ENCODE measurements at places on chromosomes 1 and 21.
A peak's percentile ranks its signal among the peaks of the same experiment; 100 is the strongest.

GRCh38 chr1:236450779-236451178 lies 56.7 kb downstream of the EDARADD start:
- DNase-seq, result no peak

DNA sequence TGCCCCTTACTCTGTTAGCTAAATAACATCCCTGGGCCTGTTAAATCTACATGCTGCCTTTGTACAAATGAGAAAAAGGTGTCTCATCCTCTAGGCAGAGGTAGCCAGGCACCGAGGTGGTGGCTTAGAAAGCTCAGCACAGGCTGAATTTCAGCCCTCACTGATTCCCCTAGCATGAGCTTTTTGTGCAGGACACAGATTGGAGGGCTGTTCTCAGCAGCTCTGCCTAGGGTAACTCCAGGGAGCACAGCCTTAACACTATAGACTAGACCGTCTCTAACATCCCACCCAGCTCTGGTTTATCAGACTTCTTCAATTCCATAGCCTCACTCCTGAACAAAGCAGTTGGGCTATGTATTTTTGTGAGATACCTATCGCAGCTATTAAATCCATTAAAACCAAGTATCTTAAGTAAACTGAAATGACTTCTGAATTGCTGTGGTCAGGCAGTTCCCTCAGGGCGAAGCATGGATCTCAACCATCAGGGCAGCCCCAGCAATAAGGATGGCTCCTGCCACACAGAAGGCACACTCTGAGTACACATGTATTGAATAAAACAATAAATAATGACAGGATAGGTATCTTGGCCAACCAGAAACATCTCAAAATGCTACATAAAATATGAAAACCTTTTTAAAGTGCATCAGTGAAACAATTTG lies 14.8 kb downstream of the S100A6 start:
- DNase-seq, result no peak

DNA sequence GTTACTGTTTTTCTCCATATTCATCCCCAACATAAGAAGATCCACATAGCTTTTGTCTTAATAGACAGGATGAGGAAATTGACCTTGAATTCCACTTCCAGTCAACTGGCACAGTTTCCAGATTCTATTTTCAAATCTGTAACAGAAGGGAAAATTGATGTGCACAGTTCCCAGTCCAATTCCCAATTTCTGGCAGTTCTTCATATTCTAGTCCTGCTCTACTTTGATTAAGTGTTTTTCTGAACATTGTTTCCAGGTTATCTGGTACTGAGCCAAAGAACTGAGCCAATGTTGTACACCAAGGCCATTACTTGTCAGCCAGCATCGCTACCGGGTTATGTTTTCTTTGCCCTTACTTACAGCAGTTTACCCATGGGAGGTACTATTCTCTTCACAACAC lies 1755.4 kb downstream of the PLA2G4A start:
- no peak for DNase-seq

- no peak for DNase-seq
These were observed 2.3 kb downstream of the TRIM46 start for GRCh38 chr1:155175927-155176371.

GRCh38 chr1:3134381-3135072 lies 65.5 kb downstream of the PRDM16 start:
- DNase-seq, result no peak

DNA sequence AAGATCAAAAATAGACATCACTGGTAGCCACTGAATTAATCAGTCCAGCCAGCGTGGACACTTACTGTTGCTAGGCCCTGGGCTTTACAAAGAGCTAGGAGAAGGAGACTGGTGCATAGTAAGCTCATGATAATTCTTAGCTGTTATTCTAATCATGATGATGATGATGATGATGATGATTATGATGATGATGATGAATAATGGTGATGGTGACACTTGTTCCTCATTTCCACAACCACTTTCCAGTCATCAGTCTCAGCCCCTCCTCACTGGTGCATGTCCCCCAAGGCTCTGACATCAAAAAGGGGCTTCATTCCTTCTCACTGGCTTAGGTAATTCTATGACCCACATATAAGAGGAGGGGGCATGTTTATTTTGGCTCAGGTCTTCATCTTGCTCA lies 701.0 kb downstream of the PTPRU start:
- DNase-seq, result no peak

DNA sequence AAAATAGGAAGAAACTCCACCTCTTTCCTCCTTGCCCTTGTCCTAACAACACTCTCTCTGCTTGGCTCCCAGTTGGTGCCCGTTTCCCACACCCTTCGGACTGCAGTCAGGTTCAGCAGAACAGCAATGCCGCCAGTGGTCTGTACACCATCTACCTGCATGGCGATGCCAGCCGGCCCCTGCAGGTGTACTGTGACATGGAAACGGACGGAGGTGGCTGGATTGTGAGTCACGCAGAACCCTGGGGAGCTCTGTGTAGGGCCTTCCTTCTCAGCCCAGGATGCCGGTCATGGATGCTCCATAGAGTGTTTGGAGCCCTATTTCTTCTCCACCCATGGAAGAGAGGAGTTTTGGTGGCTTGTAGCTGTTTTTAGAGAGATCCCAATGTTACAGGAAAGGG lies 60.9 kb downstream of the TNN start:
- no peak for DNase-seq

GRCh38 chr21:39048574-39048973 lies 134.7 kb downstream of the PSMG1 start:
- peak; percentile 80 for DNase-seq

DNA sequence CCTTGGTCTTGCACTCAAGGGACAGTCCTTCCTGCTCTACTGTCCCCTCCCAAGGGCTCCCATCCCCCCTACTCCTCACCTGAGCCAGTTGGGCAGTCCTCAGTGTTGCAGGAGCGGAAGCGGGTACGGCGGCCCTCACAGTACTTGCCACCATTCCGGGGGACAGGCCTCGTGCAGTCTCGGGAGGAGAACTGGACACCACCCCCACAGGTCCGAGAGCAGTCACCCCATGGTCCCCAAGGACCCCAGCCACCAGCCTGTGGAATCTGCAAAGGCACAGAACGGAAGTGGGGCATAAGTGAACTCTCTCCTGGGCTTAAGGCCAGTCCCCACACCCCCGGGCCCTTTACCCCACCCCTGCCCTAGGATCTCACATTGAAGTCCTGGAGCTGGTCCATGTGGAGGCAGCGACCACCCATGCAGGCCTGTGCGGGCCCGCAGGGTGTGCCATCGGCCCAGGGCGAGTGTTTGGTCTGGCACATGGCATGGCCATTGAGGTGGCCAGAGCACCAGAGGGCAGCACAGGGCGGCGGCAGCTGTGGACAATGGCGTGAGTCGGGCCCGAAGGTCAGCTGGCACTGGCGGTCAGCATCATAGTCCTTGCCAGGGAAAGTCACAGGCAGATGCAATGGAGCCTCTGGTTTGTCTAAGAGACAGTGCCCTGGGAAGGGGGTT lies 5.2 kb downstream of the ADAMTS4 start:
- DNase-seq, result no peak

DNA sequence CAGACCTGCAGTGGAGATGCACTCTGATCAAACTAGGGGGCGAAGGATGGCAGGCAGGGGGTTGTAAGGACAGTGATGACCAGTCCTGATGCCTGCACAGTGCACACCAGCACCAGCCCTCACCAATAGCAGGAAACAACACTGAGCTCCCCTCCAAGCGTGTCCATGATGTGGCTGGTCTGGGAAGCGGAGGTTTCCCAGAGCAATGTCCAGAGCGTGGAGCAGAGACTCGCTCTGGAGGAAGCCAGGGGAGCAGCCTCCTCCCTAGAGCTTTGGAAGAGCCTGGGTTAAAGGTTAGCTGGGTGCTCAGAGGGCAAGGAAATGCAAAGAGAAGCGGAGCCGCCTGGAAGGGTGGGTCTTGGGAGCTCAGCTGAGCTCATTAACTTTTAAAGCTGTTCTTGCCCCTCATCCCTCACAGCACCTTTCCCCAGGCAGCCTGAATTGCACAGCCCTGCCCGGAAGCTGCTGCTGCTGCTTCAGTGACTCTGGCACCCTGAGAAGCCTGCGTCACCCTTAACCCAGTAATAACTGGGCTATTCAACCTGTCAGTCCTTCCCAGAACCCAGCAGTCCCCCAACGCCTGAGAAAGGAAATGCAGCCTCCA lies 162.2 kb upstream of the RAB4A start:
- DNase-seq, result no peak

- no peak for DNase-seq
These were observed 52.5 kb downstream of the DISC1 start for GRCh38 chr1:231679109-231679508.

- no peak for DNase-seq
These were observed 38.8 kb upstream of the HAO2 start for GRCh38 chr1:119329541-119330461.

- peak; percentile 5 for DNase-seq
These were observed at the start of gene ESRRG for GRCh38 chr1:216723274-216723780. TSS of gene ESRRG (minus strand) at chr1:216723429. CDS start at chr1:216723299, 130 bp downstream.

- DNase-seq, result no peak
These were observed 1.1 kb downstream of the ZNF672 start for GRCh38 chr1:248839168-248839555.

DNA sequence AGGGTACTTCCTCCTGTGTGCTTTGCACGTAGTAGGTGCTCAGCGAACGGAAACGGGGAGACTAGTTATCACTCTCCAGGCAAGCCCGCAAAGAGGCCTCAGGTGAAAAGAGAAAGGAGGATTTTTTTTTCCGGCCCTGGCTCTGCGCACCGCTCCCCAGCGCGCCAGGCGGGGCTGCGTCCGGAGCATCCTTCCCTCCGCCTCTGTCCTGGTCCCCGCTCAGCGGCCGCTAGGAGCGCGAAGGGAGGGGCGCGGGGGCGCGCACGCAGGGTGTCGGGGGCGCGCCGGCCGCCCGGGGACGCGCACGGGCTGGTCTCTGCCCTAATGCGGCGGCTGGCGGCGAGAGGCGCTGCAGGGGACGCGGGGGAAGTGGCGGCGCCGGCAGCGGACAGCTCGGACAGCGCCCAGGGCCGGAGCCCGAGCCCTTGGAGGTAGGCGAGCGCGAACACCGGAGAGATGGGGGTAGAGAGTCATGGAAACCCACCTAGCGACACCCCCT lies 42.3 kb upstream of the NFASC start:
- DNase-seq, result peak; percentile 79

DNA sequence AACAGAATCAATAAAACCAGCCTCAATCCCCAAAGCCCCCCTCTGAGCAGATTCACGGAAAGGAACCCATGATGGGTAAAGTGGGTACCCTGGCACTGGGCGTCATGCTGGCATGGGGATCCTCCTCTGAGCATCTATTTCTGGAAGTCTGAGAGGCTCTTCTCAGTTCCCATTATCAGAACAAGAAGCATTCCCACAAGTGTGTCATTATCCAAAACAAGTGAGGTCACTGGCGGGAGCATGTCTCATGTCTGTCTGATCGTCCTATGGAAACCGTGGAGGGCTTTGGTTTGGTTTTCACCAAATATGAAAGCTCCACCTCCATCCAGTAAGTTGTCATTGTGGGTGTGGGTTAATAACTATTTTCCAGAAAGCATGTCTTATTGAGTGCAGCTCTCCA lies 70.7 kb downstream of the PGM1 start:
- no peak for DNase-seq

DNA sequence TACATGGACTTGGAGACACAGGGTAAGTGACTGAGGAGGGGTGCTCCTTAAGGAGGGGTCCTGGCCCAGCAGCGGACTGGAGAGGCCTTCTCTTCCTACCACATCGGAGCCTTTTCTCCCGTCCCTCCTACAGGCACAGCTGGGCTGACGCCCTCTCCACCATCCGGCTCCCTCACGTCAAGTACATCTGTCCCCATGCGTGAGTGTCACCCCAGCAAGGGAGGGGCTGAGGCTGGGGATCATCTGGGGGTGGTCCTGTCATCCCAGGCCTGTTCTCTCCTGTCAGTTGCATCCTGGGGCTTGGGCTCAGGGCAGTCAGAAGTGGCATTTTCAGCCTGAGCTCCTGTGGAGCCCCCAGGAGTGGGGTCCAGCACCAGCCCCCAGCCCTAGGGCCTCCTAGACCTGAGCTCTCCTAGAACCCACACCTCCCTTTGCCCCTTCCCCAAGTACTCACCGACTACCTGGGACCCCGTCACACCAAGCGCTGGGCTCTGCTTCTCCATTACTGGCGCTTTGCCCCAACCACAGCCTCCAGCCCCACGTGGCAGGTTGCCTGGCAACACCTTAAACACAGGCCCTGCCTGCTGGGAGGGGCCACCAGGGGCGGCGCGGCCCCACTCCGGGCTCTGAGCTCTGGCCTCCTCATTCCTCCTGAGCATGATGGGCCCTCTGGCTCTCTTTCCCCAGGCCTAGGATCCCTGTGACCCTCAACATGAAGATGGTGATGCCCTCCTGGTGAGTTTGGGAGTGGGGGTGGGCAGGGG lies 2.3 kb downstream of the LYPLA2 start:
- peak; percentile 82 for DNase-seq

- DNase-seq, result peak; percentile 95
These were observed 27.7 kb upstream of the DYRK1A start for GRCh38 chr21:37338671-37339551.

DNA sequence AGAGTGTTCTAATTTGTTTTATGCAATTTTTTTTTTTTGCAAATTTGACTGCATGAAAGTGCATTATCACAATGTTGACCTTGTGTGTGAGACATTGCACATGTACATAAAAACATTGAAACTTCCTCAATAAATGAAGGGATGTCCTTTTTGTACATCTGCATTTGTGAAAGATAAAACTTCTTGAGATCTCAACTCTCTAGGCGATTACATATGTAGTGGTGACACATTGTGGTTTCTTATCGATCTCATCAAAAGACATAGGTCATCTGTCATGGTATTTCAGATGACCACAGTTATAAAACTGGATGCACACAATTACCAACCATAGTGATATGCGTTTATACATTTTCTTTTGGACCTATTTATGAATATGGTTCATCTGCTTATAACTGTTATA lies 35.6 kb upstream of the C21orf91 start:
- no peak for DNase-seq

- DNase-seq, result no peak
These were observed 205.7 kb upstream of the PTBP2 start for GRCh38 chr1:96515925-96516324.

DNA sequence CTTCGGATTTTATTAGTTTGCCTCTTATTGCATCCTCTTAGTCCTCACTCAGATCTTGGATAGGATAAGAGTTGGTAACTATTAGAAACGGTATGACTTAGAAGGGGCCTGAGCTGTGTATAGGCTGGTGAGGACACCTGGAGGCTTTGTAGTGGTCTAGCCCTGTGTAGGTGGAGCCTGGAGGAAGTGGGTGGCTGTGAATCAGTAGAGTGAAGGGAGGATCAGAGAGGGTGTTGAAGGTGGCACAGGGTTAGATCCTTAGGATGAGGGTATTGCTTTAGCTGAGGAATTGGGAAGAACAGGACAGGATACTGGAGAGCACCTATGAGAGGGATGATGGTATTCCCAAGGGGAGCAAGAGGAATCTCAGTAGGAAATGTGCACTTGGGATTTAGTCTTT lies 5.7 kb downstream of the VANGL1 start:
- DNase-seq, result no peak

DNA sequence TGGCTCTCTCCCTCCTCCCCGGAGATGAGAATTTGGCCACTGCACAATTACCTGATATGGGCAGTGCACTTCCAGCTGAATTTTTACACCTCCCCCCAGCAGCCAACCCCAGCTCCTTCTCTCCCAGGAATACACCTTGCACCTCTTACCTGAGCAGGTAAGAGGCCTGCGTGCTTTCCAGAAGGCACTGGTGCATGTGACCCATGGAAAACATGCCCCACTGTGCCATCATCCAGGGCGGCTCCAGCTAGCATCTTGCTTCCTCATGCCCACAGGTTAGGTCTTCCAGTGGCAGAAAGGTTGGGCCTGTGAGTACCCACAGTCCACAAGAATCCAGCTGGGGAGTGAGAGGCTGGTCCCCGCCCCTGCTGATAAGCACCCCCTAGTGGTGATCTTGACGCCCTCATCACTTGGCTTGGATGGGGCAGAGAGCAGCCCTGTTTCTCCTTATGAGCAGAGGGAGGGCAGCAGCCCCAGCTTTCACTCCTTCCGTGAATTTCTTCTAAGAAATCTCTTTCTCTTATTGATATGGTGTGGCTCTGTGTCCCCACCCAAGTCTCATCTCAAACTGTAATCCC lies 57.8 kb downstream of the EDARADD start:
- DNase-seq, result no peak
